Activated CD4-positive, alpha-beta T cell treated with anti-CD3 and anti-CD28 coated beads for 1 hour (primary cell): ENCODE measurements at places on chromosomes 6 and 20.

DNA sequence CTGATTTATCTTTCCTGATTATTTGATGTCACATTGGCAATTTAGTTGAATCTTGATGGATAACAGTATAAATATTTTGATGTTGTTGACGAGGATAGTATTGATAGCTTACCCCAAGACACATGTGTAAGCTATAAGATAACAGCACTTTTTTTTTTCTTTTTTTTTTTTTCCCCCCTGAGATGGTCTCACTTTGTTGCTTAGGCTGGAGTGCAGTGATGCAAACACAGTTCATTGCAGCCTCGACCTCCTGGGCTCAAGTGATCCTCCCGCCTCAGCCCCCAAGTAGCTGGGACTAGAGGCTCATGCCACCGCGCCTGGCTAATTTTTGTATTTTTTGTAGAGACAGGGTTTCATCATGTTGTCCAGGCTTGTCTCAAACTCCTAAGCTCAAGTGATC lies 21.8 kb downstream of the MYO6 start:
- no peak for DNase-seq

GRCh38 chr6:158808941-158809678 lies 10.1 kb downstream of the EZR start:
- DNase-seq = no peak

- DNase-seq = no peak
Observed at GRCh38 chr6:36933519-36933918, 21.0 kb upstream of the PI16 start.

GRCh38 chr6:38024908-38025307 lies 205.4 kb downstream of the ZFAND3 start:
- DNase-seq = no peak

DNA sequence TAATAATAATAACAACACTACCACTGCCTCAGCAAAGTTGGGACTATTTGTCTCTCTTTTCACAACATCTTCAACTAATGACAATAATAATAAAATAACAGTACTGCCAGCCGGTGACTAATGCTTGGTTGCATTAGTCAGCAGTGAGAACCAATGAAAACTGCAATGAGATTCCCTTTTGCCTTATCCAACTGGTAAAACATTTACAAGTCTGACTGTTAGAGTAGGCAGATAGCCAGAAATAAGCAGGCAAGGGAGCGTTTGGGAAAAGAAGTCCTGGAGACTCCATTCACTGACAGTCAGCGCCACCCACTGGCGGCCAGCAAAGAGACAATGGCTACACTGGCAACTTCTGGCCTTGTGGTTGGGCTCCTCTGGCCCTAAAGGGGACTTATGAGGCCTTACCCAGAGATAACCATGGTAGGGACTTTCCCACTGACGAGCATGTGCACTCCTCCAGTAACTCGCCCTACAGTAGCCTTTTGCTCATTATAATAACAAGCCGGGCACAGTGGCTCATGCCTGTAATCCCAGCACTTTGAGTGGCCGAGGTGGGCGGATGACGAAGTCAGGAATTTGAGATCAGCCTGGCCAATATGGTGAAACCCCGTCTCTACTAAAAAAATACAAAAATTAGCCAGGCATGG lies 3.4 kb upstream of the NSFL1C start:
- DNase-seq = no peak
